ENCODE measurements at places on chromosomes 13 and 19.

- DNase-seq = no peak
These were observed 77.5 kb upstream of the PEG3 start for GRCh38 chr19:56917998-56918397.

- DNase-seq = no peak
These were observed 366.2 kb downstream of the DNAJC15 start for GRCh38 chr13:43389573-43389972.

GRCh38 chr13:28613562-28613961 is 45.4 kb upstream of the POMP start:
- no peak for DNase-seq

DNA sequence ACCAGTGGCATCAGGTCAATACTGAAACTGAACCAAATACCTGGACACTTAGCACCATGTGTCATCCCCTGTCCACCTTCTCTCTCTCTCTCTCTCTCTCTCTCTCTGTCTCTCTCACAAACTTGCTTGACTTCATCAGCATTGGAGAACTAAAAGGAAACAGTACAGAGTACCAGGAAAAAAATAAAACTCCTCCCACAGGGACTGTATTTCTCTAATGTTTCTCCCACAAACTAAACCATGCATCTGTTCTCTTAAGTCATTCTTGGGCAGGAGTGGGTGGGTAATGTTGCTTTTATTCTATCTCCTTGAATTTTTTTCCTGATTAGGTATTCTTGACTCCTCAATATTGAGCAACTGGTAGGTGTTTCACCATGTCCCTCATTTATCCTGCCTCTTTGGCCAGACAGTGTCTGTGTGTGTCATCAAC is 112.9 kb upstream of the CACNA1A start:
- no peak for DNase-seq

DNA sequence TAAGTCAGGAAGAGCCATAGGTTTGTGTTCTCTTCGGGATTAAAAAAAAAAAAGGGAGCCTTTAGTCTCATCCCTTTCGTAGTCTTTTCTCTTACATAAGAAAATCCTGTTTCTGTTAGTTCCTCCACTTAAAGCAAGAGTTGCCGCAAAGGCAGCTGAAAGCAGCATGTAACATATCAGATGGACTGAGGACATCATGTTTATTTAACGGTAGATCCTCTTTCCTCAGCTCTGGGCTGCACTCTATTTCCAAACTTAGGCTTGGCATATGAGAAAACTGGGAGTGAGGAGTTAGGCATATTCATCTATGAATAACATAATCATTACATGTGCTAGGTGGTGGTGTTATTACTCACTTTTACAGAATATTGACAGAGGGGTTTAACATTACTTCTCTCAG is 391.2 kb downstream of the KLF12 start:
- DNase-seq = no peak

DNA sequence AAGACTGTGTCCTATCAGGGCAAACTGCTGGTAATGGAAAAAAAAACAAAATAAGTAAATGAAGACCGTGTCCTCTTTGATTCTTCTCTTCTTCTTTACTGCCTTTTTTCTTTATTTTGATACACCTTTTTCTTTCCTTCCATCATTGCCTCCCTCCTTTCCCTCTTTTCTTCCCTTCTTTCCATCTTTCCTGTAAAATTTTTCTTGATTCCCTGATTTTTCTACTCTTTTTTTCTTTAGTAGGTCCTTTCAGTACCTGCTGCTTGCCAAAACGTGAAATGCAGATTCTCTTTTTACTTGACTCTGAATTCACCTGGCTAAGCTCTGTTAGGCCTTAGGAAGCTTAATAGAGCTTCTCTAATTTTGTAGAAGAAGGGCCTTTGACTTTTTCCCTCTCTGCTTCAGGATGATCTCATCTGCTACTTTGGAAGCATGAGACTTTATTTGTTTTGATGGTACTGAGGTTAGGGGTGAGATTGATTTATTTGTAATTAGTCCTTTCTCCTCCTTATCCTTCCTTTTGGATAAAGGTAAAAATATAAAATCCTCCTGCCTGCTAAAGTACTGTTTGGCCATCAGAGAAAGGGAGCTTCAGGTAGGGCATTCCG is 19.2 kb downstream of the LSM14A start:
- no peak for DNase-seq

GRCh38 chr19:37955986-37956385 is 49.0 kb downstream of the SIPA1L3 start:
- no peak for DNase-seq

Measured in body of pancreas (tissue), 4 donors.